ENCODE measurements at places on chromosomes 12 and 14. TPM values are rescaled to one million over a fixed set of nuclear protein-coding genes. Genes with fewer than 3 reads are reported as not detected.
A peak's percentile ranks its signal among the peaks of the same experiment; 100 is the strongest.

KITLG gene
- 12.5 TPM for total RNA-seq

OAS1 gene
- total RNA-seq: 3.6 TPM

LUM gene
- total RNA-seq: 905 TPM

- no peak for DNase-seq
These were observed 148.7 kb downstream of the MED13L start for GRCh38 chr12:116128779-116129178.

TPPP2 gene
- total RNA-seq: not detected

- no peak for DNase-seq
These were observed 20.5 kb downstream of the RAP1B start for GRCh38 chr12:68631227-68631626.

GRCh38 chr12:3336606-3337311 lies 154.2 kb upstream of the PRMT8 start:
- DNase-seq: peak; percentile 77

DNA sequence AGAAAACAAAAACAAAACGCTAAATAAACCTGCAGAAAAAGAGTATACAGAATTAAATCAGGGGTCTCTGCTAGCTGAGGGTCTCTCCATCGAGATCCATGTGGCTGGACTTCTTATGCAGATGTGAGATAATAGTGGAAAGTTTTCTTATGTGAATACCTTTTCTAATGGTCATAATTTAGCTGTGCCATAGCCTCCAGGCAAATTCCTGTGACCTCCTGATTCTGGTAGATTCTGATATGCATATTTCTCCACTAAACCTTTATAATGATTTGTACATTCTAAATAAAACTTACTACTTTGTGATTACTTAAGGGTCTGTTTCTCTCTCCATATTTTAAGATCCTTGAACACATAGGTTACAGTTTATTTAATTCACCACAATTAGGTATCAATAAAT lies 1002.6 kb downstream of the GALC start:
- no peak for DNase-seq

DNA sequence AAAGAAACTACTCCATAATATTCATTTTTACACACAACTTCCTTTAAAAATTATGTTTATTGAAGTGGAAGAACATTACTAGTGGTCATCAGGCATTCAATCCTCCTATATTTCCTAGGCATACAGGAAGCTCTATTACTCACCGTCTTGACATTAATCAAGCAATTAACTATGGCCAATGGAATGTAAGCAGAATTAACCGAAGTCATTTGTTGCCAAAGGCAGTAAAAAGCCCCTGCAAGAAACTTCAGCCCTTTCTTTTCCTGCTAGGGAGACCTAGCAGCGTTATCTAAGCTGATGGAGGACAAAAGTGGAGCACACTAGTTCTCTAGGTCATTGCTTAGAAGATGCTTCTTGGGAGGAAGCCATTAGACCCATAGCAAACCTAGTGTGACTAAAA lies 399.6 kb downstream of the KCNH5 start:
- no peak for DNase-seq

Data from SK-MEL-5 (cell line).